ENCODE measurements at places on chromosomes 7 and 10.

GRCh38 chr7:159192013-159192412 is 47.3 kb upstream of the VIPR2 start:
- no peak for DNase-seq

DNA sequence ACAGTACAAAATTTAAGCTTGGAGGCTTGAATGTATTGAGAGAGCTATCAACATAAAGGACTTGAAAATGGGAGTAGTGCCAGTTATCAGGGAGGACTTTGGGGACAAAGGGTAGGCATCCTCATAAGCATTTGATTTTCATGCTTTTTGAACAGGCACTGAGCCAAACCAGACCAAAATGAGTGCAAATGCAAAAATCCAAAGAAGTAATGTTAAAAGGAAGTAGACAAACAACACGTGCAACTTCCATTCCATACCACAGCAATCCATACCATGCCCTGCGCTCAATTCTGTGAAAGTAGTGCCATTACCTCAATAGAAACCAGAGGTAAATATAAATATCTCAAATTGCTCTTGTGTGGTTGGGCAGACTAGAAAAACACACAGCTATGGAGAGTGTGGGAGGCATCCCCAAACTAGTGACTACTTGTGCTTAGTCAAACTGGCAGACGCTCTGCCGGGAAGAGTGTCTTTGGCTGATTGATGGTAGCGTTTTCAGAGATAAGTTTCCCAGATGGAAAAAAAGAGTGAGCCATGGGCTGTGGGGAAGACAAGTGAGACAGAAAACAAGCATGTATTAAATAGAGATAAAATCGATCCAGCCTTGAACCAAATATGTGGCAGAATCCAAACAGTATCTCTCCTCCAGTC is 161.5 kb downstream of the CREB5 start:
- DNase-seq = peak; percentile 76

DNA sequence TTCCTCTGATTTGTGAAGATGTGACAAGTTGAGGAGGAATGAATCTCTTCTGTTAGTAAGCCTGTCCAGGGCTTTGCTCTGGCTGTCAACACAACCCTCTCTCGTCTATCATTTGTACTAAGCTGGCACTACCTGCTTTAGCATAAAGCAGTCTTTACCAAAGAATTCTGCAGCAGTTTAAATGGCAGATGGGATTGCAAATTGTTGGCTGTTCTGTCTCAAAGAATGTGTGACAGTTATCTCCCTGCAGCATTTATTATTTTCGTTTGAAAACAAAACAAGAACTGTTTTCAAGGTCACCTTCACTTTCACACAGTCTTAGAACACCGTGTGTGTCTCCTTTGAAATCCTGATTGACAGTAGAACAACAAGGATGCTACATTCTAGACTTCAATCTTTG is 4.8 kb upstream of the LAMB1 start:
- DNase-seq = no peak

GRCh38 chr7:98286093-98286539 is 4.6 kb downstream of the BRI3 start:
- peak; percentile 92 for DNase-seq

GRCh38 chr10:49109669-49110340 is 5.5 kb downstream of the VSTM4 start:
- peak; percentile 10 for DNase-seq

DNA sequence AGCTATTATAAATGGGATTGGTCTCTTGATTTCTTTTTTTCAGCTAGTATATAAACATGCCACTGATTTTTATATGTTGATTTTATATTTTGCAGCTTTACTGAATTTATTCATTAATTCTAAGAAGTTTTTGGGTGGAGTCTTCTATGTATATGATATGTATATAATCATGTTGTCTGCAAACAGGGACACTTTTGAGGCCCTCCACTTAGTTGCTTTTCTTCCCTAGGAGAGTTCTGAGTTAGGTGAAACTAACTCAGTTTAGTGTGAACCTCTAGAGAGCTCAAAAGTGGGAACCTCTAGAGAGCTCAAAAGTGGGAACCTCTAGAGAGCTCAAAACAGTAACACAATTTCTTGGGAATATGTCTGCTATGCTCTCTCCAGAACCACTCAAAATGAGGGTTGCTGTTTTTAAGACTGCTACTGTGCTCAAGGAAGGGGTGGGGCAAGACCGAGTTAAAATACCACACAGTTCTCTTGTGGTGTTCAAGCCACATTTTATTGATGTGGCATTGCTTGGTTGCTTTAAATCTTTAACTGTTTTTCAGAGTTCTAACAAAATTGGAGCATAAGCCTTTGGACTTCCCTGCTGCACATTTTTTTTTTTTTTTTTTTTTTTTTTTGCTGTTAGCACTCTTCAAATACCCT is 13.2 kb downstream of the CCDC7 start:
- DNase-seq = no peak

DNA sequence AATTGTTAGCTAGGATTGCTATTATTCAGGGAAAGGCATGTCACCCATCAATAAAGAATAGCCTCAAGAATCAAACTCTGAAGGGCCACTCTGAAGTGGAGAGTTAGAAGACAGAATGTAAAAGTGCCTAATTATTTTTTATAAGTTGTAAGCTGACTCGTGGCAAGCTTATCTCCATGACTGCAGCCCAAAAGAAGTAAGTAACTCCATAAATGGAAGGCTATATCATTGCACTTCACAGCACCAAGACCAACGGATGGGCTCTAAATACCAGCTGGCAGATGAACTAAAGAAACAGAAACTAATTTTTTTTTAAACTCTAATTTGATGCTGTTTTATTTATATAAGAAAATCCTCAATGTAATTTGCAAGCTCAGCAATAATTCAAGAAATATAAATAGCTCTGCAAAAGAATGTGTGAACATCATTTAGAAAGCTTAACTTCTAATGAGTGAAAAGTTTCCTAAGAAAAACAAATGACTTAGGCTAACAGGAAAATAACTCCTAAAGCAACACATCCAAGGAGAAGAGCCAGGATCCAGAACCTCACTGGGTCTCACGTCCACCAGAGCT is 165.5 kb downstream of the SNX13 start:
- no peak for DNase-seq

- peak; percentile 95 for DNase-seq
These were observed 35.0 kb upstream of the SRI start for GRCh38 chr7:88254721-88255424.

GRCh38 chr10:73076360-73077183 is 20.1 kb downstream of the P4HA1 start:
- DNase-seq = no peak

- no peak for DNase-seq
These were observed 9.7 kb downstream of the MIOS start for GRCh38 chr7:7576344-7576743.

GRCh38 chr10:119652361-119652730 is 1.2 kb downstream of the BAG3 start:
- no peak for DNase-seq

DNA sequence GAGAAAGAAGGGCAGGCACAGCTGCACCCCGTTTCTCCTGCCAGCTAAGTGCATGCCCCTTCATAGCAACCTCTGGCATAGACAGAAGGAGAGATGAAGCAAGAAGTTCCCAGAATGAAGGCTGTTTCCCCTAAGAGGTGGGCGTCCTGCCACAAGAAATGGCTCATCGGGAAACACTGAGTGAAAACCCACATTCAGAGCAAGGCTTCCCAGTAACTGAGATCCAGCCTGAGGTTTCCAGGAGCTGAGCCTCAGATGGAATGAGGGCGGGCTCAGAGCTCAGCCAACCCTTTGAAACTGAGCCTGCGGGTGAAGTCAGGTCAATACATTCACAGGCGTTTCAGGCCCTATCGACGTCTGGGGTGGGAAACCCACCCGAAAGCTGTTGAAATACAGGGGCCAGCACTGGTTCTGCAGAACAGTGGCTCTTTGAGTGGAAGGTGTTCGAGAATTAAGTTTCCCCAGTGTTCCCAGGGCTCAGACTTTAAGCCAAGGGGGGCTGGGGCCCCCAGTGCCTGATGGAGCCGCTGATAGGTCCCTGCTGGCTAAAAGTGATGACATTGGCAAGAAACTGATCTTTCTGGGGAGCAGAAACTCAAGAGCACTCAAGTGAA is 510.2 kb downstream of the RPS24 start:
- DNase-seq = no peak

DNA sequence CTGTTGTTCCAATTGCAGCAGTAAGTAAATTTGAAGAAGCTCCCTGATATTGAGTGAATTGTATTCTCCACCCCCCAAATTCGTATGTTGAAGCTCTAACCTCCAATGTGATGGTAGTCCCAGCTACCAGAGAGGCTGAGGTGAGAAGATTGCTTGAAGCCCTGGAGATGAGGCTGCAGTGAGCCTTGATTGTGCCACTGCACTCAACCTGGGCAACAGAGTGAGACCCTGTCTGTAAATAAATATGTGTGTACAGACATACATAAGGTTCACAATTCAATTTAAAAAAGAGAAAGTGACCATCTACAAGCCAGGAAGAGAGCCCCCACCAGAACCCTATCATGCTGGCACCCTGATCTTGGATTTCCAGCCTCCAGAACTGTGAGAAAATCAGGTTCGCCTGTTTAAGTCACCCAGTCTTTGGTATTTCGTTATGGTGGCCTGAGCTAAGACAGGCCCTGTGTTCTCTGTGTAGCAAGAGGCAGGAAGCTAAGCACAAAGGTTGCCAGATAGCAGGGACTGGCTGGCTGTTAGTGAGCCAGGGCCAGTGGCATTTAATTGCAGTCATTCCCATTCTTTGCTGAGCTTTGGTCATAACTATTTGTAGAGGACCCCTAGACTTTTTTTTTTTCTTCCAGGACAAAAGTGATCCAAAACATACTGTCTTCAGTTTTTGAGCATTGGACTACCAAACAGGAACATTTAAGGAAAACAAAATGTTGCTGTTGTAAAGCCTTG is 45.6 kb downstream of the AUTS2 start:
- DNase-seq = no peak
